ENCODE measurements at places on chromosomes 11 and 22.

- no peak for DNase-seq
These were observed 31.9 kb downstream of the RTN4R start for GRCh38 chr22:20236052-20236717.

DNA sequence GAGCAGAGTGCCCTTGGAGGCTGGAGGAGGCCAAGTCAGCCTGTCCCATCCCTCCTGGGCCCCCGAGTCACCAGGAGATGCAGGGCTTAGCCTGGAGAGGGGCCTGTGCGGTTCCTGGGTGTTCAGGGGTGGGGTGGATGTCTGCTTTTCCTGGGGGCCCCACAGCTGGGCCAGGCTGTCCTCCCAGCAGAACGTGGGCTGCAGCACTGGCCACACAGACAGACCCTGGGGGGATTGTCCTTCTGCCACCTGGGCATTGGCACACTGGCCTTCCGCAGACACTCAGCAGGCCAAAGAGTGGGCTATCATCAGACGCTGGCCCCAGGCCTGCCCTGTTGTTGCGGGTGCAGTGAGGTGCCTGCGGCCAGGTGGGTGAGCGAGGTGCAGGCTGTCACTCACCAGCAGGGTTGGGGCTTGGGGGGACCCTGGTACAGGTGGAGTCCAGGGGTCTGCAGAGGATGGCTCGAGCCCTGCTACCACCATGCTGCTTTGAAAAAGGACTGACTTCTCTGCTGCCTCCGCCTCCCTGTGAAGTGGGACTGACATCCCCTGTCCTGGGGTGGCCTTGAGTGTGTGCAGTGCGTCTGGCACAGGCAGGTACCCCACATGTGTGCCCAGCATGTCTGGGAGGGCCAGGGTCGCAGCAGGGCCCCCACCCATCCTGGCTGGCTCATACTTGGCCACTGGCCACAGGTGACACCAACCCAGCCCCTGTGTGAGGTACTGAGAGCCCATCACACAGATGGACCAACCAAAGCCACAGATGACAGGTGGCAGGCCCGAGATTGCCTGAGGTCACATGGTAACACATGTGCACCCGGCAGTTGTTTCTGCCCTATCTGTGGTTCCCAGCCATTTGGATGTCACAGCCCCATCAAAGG is 39.0 kb upstream of the KCNQ1OT1 start:
- DNase-seq = no peak

GRCh38 chr11:33615751-33616150 is 84.9 kb downstream of the C11orf91 start:
- no peak for DNase-seq

DNA sequence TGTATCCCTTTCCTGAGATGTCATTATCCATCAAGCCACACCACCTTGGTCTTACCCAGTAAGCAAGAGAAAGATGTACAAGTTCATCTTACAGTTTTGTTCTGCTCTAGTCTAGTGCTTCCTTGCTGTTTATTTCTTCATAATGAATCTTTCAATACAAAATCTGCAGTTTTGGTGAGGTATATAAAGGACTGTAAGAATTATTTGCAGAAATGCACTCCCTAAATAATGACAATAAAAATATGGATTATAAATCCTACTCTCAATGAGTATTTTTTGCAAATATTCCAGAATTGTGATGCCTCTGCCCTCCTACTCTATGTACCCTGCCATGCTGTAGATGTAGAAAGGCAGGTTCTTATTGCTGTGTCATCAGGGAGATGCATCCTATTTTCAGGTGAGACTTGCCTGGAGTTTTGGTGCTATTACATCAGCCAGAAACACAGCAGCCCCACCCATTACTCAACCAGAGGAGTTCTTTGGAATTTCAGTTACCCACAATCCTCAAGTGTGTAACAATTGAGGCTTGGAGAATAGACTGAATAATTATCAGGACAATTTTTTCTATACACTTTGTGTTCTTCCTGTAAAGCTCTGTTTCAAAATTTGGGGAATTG is at the start of gene OR10S1:
Gene OR10S1 (minus strand): TSS at position 51 of the 617 bp plus-strand sequence. CDS start 117 bp downstream, outside the sequence.
- no peak for DNase-seq

- DNase-seq = no peak
These were observed 8.4 kb downstream of the TSPAN32 start for GRCh38 chr11:2310073-2310785.

GRCh38 chr11:10158461-10158860 is 135.6 kb downstream of the SBF2 start:
- DNase-seq = no peak

GRCh38 chr11:85530634-85531033 is 96.5 kb downstream of the DLG2 start:
- no peak for DNase-seq

DNA sequence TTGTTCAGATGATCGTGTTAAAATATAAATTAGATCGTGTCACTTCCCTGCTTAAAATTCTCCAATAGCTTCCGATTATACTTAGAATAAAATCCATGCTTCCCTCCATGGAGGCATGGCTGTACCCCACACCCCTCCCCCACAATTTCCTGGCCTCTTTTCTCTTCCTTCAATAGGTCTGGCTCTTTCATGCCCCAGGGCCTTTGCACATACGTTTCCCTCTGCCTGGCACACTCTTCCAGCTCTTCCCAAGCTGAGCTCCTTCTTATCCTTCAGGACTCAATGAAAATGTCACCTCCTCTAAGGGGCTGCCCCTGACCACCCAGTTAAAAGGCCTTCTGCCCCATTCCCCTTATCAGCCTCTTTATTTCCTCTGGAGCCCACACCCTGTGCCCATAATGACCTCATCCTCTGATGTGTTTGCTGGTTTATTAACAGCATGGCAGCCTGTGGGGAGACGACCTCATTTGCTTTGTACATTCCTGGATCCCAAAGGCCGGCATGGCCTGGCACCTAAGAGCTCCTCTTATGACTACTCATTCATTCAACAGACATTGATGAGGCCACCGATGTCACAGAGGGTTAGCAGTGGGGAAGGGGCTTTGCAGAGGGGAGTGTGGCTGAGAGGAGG is 9.0 kb upstream of the FLRT1 start:
- no peak for DNase-seq

GRCh38 chr22:29251265-29251664 is 16.5 kb downstream of the RHBDD3 start:
- DNase-seq = no peak

- DNase-seq = no peak
These were observed 8.3 kb downstream of the ATP5MGL start for GRCh38 chr22:42632096-42632495.

- no peak for DNase-seq
These were observed 895 bp upstream of the DAGLA start for GRCh38 chr11:61679296-61679695.

GRCh38 chr11:116782728-116783127 is 5.1 kb downstream of the ZPR1 start:
- no peak for DNase-seq

DNA sequence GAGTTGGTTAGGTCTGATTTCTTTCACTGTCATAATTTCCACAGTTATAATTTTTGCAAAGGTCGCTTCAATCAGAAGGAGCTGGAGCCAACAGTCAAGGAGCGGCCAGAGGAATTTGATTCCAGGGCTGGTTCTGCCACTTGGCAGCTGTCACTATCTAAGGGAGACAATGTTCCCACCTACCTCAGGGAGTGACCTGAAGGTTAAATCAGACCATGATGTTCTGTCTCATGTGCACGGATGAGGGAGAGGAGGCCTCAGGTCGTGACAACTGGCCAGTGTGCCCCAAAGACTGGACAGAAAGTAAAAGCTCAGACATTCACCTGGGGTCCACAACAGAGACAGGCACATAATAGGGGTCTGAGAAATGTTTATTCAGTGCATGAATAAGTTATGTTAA is 7.6 kb downstream of the MRGPRD start:
- no peak for DNase-seq

DNA sequence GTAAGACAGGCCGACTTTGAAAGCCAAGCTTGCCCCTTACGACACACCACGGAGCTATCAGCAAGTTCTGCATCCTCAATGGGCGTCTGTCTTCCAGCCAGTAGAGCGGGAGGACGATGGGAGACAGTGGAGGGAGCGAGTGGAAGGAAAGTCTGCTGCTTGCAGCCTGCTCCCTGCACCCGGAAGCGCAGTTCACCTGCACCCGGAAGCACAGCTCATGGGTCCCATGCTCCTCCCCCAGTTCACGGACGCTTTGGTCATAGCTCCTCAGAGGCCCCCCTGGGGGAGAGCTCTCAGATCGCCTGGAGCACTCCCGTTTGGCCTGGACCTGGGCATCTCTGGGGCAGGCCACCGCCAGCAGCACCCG is 51.3 kb downstream of the FBLN1 start:
- no peak for DNase-seq

- DNase-seq = no peak
These were observed at the start of gene NR1H3 for GRCh38 chr11:47257517-47258316. TSS of gene NR1H3 (plus strand) at chr11:47257996. CDS start at chr11:47259217, 1,221 bp downstream.

- no peak for DNase-seq
These were observed 96.1 kb upstream of the BID start for GRCh38 chr22:17870407-17870806.

DNA sequence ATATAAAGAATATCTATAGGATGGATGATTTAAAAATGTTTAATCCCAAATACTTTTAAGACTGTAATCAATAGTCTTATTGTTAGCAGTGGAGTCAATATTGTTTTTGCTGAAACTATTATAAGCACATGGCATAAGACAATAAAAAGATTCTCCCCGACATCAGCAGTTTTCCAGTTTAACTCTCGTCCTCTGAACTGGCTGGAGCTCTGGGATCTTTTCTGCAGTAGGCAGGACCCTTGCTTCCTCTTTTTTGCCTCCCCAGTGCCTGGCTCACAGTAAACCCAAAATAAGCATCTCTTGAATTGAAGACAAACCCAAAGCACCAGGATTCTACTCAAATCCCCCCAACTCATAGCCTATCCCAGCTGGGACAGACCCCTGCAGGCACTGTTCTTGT is 32.9 kb downstream of the KCNJ1 start:
- DNase-seq = no peak

DNA sequence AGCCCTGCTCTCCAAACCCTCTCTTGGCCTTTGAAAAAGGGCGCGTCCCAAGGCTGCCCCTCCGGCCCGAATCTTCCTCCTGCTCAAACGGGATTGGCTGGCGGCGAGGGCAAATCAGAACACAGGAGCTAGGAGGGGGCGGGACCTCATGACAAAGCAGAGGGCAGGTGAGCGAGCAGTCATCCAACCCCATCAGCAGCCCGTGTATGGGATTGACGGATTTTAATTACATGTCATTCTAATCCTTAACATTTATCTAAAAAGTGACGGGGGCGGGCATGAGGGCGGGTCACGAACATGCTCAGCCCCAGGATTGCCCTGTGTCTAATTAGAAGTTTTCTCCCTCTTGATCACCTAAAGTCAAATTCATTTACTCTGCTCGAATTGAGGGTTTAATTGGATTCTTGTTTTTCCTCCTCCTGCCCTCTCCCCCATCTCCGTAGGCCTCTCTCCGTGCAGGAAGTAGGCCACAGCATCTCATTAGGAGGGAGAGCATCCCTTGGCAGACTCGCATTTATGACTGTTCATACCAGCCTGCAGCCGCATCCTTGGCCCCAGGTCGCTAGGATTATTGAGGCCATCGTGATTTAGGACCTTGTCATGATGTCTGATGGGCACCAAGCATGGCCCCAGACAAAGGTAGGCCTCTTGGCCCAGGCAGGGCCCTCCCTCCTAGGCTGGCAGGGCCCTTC is 147.1 kb downstream of the CHST1 start:
- DNase-seq = no peak

- DNase-seq = no peak
These were observed 11.8 kb upstream of the IGLL1 start for GRCh38 chr22:23591846-23592245.

DNA sequence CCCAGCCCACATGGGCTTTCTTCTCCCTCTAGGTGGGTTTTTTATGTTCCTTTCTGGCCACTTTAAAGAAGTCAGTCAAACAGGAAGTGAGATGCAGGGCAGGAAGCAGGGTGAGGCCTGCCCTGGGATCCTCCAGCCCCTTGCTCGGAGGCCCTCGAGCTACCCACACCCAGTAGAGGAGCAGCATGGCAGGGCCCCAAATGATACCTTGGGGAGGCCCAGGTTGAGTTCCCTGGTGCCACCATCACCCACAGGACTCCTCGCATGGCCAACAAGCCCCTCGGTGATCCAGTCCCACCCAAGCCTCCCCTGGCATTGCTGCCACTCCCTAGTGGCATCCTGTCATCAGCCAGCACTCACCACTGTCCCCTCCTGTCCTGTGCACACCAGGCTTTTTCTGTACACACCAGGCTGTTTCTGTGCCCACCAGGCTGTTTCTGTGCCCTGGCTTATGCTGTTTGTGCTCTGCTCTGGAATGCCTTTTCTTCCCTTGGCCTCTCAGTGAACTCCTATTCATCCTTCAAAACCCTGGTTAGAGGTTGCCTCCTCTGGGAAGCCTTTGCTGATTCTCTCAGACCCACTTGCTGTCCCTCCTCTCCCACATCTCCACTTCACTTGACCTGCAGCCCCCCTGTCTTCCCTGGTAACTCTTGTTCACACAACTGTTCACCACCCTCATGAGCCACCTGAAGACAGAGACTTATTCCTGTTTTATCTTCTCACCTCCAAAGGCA is 3.1 kb upstream of the PTGDR2 start:
- no peak for DNase-seq

GRCh38 chr11:253886-254270 is 17.1 kb downstream of the PSMD13 start:
- no peak for DNase-seq

DNA sequence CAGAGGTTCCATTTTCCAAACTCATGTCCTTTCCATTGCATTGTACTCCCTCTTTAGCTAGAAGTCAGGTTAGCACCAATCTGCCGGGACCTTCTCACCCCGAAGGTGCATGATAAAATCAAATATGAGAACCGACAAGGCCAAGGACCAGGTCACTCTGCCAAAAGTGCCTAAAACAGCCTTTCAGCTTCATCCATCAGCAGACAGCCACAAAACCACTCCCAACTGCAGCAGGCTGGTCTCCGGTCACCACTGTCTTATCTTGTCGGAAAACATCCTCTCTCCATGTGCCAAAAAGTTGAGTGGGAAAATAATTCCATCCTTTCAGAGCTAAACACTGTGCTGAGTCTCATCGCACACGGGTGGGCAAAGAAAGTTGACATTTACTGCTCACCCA is 1.4 kb downstream of the PI4KA start:
- DNase-seq = no peak

DNA sequence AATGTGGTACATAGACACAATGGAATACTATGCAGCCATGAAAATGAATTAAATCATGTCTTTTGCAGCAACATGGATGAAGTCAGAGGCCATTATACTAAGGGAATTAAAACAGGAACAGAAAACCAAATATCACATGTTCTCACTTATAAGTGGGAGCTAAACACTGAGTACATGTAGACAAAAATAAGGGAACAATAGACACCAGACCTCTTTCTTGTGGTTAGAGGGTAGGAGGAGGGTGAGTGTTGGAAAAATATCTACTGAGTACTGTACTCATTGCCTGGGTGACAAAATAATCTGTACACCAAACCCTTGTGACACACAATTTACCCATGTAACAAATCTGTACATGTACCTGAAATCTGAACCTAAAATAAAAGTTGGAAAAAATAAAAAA is 59.1 kb upstream of the ANO5 start:
- DNase-seq = no peak

GRCh38 chr11:15645201-15645600 is 530.5 kb downstream of the INSC start:
- no peak for DNase-seq

- no peak for DNase-seq
These were observed 1.3 kb downstream of the TBRG1 start for GRCh38 chr11:124623861-124624525.

All from activated T-cell treated with anti-CD3 and anti-CD28 coated beads for 24 hours (primary cell).